MCF 10A (cell line): ENCODE measurements at places on chromosomes 1 and 21. TPM values are rescaled to one million over a fixed set of nuclear protein-coding genes. Genes with fewer than 3 reads are reported as not detected.

- no peaks in the 10 kb centered on the region for H3K27me3 ChIP-seq
- no peak overlapping the region for H3K27ac ChIP-seq
- peaks cover 16% of the 10 kb centered on the region for H3K4me1 ChIP-seq
- no peak for DNase-seq
- no peak overlapping the region for H3K4me3 ChIP-seq
Measured at GRCh38 chr1:176853503-176853902, 311.0 kb downstream of the ASTN1 start.

GRCh38 chr1:21139601-21140000 is 37.1 kb downstream of the EIF4G3 start:
- H3K36me3 ChIP-seq, result peaks cover 16% of the 10 kb centered on the region
- no peak for DNase-seq
- H3K27ac ChIP-seq, result no peak overlapping the region
- peaks cover 4% of the 10 kb centered on the region for H3K4me1 ChIP-seq
- H3K4me3 ChIP-seq, result no peak overlapping the region

GRCh38 chr1:233516732-233517131 is 97.2 kb upstream of the KCNK1 start:
- DNase-seq, result no peak
- H3K36me3 ChIP-seq, result no peaks in the 10 kb centered on the region
- no peaks in the 10 kb centered on the region for H3K27me3 ChIP-seq
- no peak overlapping the region for H3K27ac ChIP-seq

DNA sequence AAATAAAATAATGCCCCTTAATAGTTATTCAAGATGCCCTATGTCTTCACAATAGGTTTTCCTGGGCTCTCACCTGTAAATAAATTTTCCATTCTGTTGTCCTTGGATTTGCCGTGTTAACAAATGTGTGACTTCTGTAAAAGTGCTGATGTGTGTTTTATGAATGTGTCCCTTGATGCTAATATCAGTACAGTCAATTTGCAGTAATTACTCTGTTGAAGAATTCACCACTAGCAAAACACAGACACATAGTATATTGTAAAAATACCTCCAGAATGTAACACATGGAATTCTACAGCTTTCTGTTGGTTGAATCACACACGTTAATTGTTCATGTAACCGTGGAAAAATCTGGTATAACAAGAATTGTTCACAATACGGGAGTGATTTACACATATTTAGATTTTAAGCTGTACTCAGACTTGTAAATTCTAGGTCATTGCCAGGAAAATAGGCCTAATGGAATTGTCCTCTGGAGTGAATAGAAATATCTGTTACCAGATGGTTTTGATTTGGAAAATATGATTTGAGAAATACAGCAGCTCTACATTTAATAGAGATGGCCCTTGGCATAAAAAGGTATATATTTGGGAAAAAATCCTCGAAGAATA is 36.7 kb upstream of the KCNK2 start:
- H3K4me1 ChIP-seq, result no peaks in the 10 kb centered on the region
- H3K27ac ChIP-seq, result no peak overlapping the region
- H3K4me3 ChIP-seq, result no peak overlapping the region
- H3K27me3 ChIP-seq, result no peaks in the 10 kb centered on the region

DNA sequence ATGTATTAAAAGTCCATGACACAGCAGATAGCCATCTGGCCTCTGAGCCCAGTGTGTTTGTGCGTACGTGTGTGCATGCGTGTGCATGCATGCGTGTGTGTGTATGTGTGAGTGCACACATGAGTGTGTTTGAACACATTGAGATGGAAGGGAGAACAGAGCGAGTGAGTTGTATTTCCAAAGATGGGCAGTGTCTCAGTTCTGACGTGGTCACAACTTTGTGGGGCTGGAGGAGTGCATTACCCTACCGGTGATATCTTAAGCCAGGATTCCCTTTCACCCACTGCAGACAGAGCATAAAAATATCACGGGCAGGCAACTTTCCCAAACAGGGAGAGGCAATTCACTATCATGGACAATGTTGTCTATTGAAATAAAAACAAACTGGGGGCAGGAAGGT is 27.8 kb downstream of the IRF2BP2 start:
- H3K4me1 ChIP-seq, result peaks cover 6% of the 10 kb centered on the region
- H3K27ac ChIP-seq, result no peak overlapping the region
- no peak overlapping the region for H3K4me3 ChIP-seq
- no peaks in the 10 kb centered on the region for H3K27me3 ChIP-seq
- no peaks in the 10 kb centered on the region for H3K36me3 ChIP-seq
- no peak for DNase-seq

DNA sequence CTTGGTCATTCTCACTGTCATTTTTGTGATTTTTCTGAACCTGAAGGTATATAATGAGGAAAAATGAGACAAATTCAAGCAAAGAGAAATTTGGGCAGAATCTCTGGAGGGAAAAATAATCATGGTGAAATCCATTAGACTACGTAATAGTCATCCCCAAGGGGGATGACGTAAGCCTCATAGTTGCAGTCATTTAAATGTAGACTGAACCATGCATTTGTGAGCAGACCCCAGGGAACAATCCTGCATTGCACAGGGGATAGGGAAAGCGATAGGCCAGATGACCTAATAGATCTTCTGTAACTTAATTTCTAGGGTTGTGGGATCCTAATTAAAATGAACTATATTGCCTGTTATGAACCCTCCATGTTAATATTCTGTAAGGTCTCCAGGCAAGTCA is 167.4 kb upstream of the C1orf21 start:
- no peak for DNase-seq
- H3K36me3 ChIP-seq, result peaks cover 4% of the 10 kb centered on the region
- H3K27me3 ChIP-seq, result peaks cover 13% of the 10 kb centered on the region
- peaks cover 5% of the 10 kb centered on the region for H3K4me1 ChIP-seq
- no peak overlapping the region for H3K4me3 ChIP-seq

- peak; percentile 18 for DNase-seq
- H3K27me3 ChIP-seq, result no peaks in the 10 kb centered on the region
- peak overlapping the region; percentile 93 for H3K4me3 ChIP-seq
- H3K36me3 ChIP-seq, result peaks cover 35% of the 10 kb centered on the region
- peaks cover 33% of the 10 kb centered on the region for H3K4me1 ChIP-seq
Measured at GRCh38 chr1:24417681-24418080, 2.1 kb downstream of the NIPAL3 start.

- H3K36me3 ChIP-seq, result peaks cover 13% of the 10 kb centered on the region
- no peak overlapping the region for H3K27ac ChIP-seq
- H3K4me1 ChIP-seq, result peaks cover 24% of the 10 kb centered on the region
- no peak for DNase-seq
Measured at GRCh38 chr1:15962176-15962575, 13.7 kb downstream of the ZBTB17 start.

GRCh38 chr1:93111065-93111464 is 32.0 kb downstream of the MTF2 start:
- peaks cover 19% of the 10 kb centered on the region for H3K36me3 ChIP-seq
- no peaks in the 10 kb centered on the region for H3K27me3 ChIP-seq
- DNase-seq, result no peak
- H3K27ac ChIP-seq, result no peak overlapping the region
- peaks cover 13% of the 10 kb centered on the region for H3K4me1 ChIP-seq

GRCh38 chr1:57489358-57490036 is 65.6 kb upstream of the DAB1 start:
- H3K4me1 ChIP-seq, result peaks cover 16% of the 10 kb centered on the region
- H3K27me3 ChIP-seq, result peaks cover 27% of the 10 kb centered on the region
- H3K4me3 ChIP-seq, result no peak overlapping the region
- DNase-seq, result peak; percentile 38
- no peaks in the 10 kb centered on the region for H3K36me3 ChIP-seq

- no peaks in the 10 kb centered on the region for H3K36me3 ChIP-seq
- H3K4me1 ChIP-seq, result peaks cover 13% of the 10 kb centered on the region
- H3K27ac ChIP-seq, result no peak overlapping the region
- no peak overlapping the region for H3K4me3 ChIP-seq
- no peak for DNase-seq
Measured at GRCh38 chr1:210901981-210902770, 231.8 kb downstream of the KCNH1 start.

- peak overlapping the region; percentile 92 for H3K27ac ChIP-seq
- H3K36me3 ChIP-seq, result peaks cover 11% of the 10 kb centered on the region
- peak; percentile 96 for DNase-seq
- H3K4me3 ChIP-seq, result peak overlapping the region; percentile 33
Measured at GRCh38 chr1:192904438-192904895, 95.6 kb downstream of the RGS2 start.

DNA sequence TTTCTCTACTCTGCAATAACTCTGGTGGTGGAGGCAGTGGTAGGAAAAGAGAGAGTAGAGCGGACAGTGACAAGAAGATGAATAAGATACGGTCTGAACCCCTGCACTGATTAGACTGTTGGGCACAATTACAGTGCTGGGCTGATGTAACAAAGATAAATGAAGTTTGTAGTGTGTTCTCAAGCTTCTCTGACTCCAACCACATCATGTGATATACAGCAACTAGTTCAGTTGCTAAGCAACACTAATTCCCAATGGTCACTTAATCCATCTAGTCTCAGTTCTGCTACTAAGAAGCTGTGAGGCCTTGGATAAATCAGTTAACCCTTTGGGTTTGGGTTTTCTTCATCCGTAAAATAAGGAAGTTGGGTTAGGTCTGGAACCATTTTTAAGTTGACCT is 17.3 kb downstream of the DDR2 start:
- no peak for DNase-seq
- H3K4me1 ChIP-seq, result no peaks in the 10 kb centered on the region
- H3K27me3 ChIP-seq, result no peaks in the 10 kb centered on the region
- no peak overlapping the region for H3K27ac ChIP-seq

GRCh38 chr1:29259802-29260441 is 23.6 kb downstream of the PTPRU start:
- H3K27ac ChIP-seq, result no peak overlapping the region
- DNase-seq, result no peak
- peaks cover 15% of the 10 kb centered on the region for H3K4me1 ChIP-seq

- H3K4me1 ChIP-seq, result no peaks in the 10 kb centered on the region
- no peak overlapping the region for H3K4me3 ChIP-seq
- peaks cover 14% of the 10 kb centered on the region for H3K36me3 ChIP-seq
- H3K27ac ChIP-seq, result no peak overlapping the region
- no peaks in the 10 kb centered on the region for H3K27me3 ChIP-seq
Measured at GRCh38 chr1:169259816-169260215, 107.8 kb downstream of the NME7 start.

GRCh38 chr1:181898773-181899172 is 162.7 kb downstream of the ZNF648 start:
- no peak for DNase-seq
- no peaks in the 10 kb centered on the region for H3K4me1 ChIP-seq
- no peaks in the 10 kb centered on the region for H3K36me3 ChIP-seq
- no peak overlapping the region for H3K4me3 ChIP-seq

DNA sequence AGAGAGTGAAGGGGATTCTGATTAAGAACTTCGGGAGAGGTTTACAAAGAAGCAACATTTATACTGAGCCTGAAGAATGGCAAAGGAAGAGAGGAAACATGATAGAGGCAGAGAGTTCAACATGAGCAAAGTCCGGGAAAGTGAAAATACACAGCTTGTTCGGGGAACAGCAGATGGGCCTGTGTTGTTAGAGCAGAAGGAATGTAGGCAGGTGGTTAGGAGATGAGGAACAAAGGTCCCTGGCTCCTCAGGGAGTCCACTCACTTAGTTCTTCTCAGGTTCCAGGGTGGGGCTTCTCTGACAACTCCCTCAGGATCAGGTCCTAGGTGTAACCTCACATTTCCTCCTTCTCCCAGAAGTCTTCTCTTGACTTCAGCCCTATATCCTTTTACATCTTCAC is 5.1 kb upstream of the ZNF326 start:
- no peaks in the 10 kb centered on the region for H3K36me3 ChIP-seq
- H3K4me1 ChIP-seq, result peaks cover 12% of the 10 kb centered on the region
- no peak overlapping the region for H3K27ac ChIP-seq
- H3K27me3 ChIP-seq, result no peaks in the 10 kb centered on the region
- DNase-seq, result no peak

GRCh38 chr1:35533586-35533985 is 23.6 kb downstream of the KIAA0319L start:
- no peak for DNase-seq
- H3K4me1 ChIP-seq, result peaks cover 6% of the 10 kb centered on the region
- H3K27me3 ChIP-seq, result no peaks in the 10 kb centered on the region
- peaks cover 36% of the 10 kb centered on the region for H3K36me3 ChIP-seq

DNA sequence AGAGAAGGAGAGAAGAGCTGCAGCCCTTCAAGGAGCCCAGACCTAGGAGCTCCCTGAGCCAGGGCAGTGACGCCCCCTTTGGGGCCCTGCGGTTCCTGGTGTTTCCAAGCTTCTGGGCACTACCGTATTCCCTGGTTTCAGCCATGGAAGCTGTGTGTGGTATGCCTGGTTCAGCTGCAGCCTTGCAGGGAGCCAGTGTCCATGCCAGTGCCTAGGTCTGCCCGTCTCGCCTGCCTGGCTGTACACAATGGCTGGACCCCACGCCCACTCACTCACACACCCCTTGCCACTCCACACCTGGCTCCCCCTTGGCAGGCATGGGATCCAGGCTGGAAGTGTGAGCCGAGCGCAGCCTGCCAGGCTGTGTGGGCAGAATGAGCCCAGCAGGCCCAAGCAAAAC is 87.7 kb downstream of the ADARB1 start:
- peaks cover 5% of the 10 kb centered on the region for H3K36me3 ChIP-seq
- H3K27ac ChIP-seq, result no peak overlapping the region
- no peak for DNase-seq
- no peaks in the 10 kb centered on the region for H3K4me1 ChIP-seq

- no peak overlapping the region for H3K4me3 ChIP-seq
- H3K4me1 ChIP-seq, result no peaks in the 10 kb centered on the region
- no peak overlapping the region for H3K27ac ChIP-seq
Measured at GRCh38 chr1:11622398-11622797, 31.8 kb downstream of the FBXO2 start.

DNA sequence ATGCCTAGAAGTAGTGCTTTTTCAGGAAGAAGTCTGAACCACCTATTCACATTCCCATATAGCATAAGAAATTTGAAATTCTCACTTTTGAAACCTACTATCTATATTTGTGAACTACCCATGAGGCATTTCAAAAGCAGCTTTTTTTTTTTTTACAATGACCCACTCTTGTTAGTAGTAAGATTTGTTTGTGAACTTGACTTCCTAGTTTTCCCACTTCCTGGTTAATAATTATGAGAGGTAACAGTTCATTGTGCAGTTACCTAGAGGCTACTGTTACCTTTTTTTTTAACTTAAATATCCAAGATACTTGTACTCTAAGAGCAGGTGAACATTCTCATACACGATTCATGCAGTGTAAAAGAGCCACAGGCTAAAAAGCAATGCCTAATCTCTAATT is 371.7 kb upstream of the ADGRL2 start:
- no peaks in the 10 kb centered on the region for H3K4me1 ChIP-seq
- DNase-seq, result no peak
- H3K27ac ChIP-seq, result no peak overlapping the region
- no peaks in the 10 kb centered on the region for H3K27me3 ChIP-seq
- no peaks in the 10 kb centered on the region for H3K36me3 ChIP-seq

DNA sequence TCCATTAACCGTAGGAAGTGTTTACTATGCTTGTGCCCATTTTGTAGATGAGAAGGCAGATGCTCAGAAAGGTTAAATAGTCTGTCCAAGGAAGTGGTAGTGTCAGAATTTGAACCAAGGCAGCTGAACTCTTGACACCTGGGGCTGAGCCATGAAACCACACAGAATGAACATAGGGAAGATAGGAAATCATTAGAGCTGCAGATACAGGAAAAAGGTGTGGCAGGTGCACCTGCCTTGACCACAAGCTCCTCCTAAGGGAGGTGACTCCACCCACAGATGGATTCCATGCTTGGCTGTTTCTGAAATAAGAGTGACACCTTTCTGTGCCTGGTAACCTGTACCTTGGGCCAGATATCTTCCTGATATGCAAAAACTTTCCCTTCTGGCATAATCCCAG is 69.9 kb upstream of the IGSF21 start:
- peaks cover 27% of the 10 kb centered on the region for H3K27me3 ChIP-seq
- H3K4me1 ChIP-seq, result no peaks in the 10 kb centered on the region
- H3K36me3 ChIP-seq, result no peaks in the 10 kb centered on the region

GRCh38 chr1:24960071-24960801 is 30.2 kb upstream of the RUNX3 start:
- H3K27ac ChIP-seq, result peak overlapping the region; percentile 51
- DNase-seq, result no peak
- no peak overlapping the region for H3K4me3 ChIP-seq

The LRRC38 gene
- not detected in 2 replicates for total RNA-seq

The GPR161 gene
- total RNA-seq, result 6.6 and 10.2 TPM in 2 replicates

The EFNA3 gene
- total RNA-seq, result 1.6 and 1.7 TPM in 2 replicates

The MYOG gene
- total RNA-seq, result not detected in 2 replicates

The RAB25 gene
- total RNA-seq, result 1.6 and 5.5 TPM in 2 replicates
